ENCODE measurements at places on chromosomes 5 and 9.
A peak's percentile ranks its signal among the peaks of the same experiment; 100 is the strongest.

GRCh38 chr9:76846297-76846696 is 59.6 kb downstream of the PRUNE2 start:
- DNase-seq = no peak

DNA sequence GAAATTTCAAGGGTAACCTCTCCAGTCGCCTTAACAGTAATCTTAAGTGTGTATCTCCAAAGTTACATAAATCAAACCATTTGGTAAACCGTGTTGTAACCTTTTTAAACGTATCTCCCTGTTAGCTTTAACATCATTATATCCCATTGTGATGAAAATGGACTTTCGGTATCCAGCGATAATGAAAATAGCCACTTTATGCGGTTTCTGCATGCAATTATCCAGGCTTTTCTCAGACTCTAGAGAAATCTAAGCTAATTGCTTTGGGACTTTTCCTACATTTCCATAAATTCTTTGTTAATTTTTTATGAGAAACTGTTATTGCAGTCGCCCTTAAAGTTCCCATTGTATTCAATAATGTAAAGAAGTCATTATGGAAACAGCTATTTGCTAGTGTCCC is 170.7 kb downstream of the ZNF608 start:
- DNase-seq = no peak

DNA sequence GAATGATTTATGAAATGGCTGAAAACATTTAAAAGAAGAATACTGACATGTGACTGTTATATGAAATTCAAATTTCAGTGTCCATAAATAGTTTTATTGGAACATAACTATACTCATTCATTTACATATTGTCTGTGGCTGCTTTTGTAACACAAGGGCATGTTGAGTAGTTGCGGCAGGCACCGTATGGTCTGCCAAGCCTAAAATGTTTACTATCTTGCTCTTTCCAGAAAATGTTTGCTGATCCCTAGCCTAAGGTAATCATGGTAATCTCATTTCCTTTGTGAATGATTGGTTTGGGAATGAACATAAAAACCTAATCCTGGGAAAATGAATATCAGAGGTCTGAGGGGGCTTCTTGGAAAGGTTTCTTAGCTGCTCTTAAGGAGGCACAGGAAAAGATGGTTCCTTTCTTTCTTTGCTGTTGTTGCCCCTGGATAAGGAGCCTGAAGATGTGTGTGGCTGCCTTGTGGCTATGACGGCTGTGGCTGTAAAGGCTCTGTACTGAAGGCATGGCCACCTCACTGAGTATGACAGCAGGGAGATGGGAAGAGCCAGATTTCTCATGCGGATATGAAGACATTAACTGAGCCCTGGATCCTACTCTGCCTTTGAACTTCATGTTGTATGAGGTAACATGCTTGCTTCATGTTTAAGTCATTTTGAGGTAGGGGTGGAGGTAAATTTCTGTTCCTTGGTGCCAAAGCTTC is 419.4 kb upstream of the CLINT1 start:
- no peak for DNase-seq

GRCh38 chr5:17172791-17173190 is 44.6 kb upstream of the BASP1 start:
- DNase-seq = no peak

- peak; percentile 42 for DNase-seq
These were observed 130.0 kb upstream of the LHFPL2 start for GRCh38 chr5:78778538-78778937.
